ENCODE measurements at places on chromosomes 12 and 14.
A peak's percentile ranks its signal among the peaks of the same experiment; 100 is the strongest.

DNA sequence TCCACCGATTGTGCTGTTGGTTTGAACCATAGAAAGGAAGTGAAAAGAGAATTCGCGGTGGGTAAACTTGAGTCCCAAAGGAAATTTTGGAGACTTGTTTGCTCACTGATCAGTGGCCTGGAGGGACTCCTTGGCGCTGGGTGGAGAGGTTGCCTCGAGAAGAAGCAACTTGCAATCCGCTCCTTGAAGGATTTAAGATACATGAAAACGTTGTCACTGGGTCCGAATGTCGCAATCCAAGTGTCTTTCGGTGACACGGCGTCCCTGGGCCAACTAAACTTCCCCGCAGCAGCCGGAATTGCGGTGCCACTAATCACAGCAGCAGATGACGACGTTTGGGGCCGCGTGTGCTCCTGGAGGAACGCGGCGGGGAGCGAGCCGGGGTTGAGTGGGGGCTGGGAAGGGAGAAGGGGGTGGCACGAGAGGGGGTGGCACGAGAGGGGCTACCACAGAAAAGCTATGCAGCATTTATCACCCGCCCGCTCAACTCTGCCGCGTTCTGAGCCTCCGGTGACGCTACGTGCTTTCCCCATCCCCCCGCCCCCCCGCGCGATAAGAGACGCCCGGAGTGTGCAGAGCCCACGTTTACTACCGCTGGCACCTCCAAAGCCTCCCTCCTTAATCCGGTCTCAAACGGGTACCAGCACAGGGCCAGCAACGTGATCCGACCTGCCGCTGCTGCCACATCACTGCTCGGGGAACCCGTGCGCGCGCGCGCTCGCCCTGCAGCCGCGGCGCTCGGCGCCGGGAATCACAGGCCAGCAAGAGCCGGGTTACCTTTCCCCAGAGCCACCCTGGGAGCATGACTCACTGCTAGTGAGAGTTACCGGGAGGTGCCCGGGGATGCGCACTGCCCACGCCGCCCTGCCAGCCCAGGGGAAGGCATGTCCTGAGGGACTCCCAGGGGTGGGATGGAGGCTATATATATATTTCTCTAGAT, 833 bp upstream of the BHLHE41 start:
- DNase-seq: peak; percentile 5

- DNase-seq: peak; percentile 39
These were observed 117.3 kb upstream of the CAND1 start for GRCh38 chr12:67151886-67152285.

GRCh38 chr14:59036134-59036533, 152.3 kb upstream of the DAAM1 start:
- DNase-seq: no peak

- DNase-seq: no peak
These were observed 106.6 kb downstream of the PLXNC1 start for GRCh38 chr12:94255006-94255405.

DNA sequence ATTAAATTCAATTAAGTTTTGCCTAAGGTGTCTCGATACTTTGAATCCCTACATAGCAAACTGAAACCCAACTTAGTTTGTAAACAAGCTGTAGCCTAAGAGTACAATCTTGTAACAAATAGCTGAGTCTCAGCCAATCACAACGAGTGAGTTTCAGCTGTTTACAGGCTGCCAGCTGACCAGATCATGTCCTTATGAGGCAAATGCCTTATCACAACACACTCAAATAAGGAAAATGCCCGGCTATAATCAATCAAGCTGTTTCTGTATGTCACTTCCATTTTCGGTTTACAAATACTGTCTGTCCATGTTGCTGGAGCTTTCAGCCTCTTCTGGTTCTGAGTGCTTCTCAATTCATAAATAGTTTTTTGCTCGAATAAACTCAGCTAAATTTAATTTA, 943.8 kb downstream of the SLC16A7 start:
- DNase-seq: no peak

GRCh38 chr12:130916241-130916911, 37.3 kb upstream of the ADGRD1 start:
- DNase-seq: peak; percentile 84
